ENCODE measurements at places on chromosomes 6 and 20.

DNA sequence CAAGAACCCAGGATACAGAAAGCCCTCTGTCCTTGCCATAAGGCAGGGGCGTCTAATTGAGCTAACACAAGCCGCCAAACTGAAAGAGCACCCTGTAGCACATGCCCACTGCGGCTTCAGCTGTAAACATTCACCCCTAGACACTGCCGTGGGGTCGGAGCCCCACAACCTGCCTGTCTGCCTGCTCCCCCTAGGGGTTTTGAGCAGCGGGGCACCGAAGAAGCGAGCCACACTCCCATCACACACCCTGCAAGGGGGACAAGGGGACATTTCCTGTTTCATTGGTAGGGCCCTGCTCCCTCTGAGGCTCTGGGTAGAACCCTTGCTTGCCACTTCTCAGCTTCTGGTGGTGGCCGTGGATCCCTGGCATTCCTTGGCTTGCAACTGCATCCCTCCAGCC, 45.2 kb upstream of the BCLAF1 start:
- DNase-seq: no peak

DNA sequence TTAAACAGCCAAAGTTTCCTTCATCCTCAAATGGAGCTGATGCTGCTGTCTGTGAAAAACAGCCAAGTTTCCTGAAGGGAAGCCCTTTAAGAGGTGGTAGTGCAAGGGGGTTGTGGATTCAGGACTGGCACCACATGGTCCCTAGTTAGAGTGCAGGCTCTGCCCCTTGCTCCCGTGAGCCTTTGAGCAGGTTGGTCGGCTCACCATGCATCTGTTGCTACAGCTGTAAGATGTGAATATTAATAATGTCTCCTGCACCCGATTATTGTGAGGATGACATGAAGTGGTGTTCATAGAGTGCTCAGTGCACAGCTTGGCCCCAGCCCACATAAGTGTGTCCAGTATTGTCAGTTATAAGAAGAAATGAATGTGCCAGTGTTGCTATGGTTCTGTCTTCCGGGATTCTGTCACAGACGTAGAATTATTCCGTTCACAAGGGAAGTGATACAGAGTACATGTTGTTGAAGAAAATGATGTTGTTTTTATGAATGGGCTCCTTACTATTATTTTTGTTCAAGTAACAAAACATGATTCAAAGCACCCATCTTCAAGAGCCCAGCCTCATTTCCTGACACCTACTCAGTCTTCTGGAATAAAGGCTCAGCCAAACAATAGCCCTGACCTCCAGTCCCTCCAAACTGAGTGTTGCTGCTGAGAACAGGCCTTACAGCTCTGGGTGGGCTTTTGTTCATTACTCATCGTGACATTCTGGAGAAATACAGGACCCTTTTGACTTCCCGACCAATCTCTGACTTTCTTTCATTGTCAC, 2.9 kb upstream of the PKIG start:
- no peak for DNase-seq

DNA sequence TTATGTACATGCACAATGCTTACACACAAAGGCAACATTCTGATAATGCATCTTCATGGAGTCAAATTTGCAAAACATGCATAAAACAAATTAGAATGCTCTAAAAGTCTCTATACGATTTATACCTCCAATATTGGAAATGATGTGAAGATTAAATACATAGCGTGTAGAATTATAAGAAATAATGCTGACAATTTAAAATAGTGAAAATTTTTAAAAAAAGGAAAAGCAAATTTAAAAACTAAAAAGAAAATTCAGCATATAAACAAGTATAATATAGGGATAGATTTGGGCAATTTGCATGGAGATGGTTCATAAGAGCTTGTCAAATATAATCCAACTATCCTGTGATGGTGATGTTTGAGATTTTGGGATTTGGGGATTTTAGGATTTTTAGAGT, 14.9 kb downstream of the TCF21 start:
- no peak for DNase-seq

GRCh38 chr6:85287654-85288053, 162.2 kb upstream of the NT5E start:
- DNase-seq: no peak

GRCh38 chr6:132392270-132392646, 9.0 kb downstream of the MOXD1 start:
- no peak for DNase-seq

Data from brain pericyte (primary cell).